ENCODE measurements at places on chromosomes 6 and 20.
A peak's percentile ranks its signal among the peaks of the same experiment; 100 is the strongest.

DNA sequence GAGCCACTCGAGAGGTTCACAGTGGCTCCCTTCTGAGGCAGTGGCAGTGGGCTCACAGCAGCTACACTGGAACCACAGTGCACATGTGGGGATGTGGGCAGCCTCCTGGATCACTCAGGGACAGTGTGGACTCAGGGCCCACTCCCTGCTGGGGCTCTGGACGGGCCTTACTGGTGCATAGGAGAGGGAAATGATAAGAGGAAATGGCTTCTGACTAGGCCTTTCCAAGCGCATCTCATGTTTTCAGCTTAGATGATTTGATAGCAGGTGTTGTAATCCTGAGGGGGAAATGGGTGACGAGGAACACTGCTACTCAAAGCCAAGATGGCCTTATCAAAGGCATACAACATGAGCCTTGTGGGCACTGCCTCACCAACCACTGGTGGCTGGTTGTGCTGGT, 44.0 kb downstream of the PANK2 start:
- no peak for DNase-seq

GRCh38 chr20:15256676-15257568, 919.5 kb upstream of the FLRT3 start:
- DNase-seq, result no peak

DNA sequence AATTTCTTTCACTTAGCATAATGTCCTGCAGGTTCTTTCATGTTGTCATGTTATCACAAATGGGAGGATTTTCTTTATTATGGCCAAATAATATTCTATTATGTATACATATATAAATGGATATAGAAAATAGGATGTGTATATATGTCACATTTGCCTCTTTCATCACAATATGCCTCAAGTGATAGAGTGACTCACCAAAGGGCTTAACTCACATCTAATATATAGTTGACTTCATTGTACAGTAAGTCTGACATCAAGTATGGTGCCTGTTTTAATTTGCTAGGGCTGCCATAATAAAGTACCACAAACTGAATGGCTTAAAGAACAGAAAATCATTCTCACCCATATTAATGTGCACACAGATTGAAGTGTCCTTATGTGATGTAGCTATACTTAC, 436.1 kb upstream of the FLRT3 start:
- DNase-seq, result no peak

DNA sequence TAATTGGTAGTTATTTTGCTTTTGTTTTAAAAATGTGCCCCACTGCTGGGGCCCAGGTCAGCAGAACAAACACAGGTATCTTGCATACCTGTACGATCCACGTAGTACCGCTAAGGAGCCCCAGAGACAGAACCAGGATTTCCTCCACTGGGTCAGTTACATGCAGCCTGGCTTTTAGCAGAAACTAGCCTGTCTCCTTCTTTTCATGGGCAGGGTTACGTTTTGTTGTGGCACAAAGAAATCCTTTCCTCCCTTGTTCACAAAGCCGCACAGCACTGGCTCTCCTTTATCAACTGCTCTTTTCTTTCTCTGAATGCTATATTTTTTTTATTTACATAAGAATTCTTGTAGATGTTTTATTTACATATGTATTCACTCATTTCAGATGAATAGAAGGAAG, 190.3 kb upstream of the POU3F2 start:
- DNase-seq, result no peak

GRCh38 chr6:2839195-2839981, 2.3 kb downstream of the SERPINB1 start:
- peak; percentile 50 for DNase-seq

DNA sequence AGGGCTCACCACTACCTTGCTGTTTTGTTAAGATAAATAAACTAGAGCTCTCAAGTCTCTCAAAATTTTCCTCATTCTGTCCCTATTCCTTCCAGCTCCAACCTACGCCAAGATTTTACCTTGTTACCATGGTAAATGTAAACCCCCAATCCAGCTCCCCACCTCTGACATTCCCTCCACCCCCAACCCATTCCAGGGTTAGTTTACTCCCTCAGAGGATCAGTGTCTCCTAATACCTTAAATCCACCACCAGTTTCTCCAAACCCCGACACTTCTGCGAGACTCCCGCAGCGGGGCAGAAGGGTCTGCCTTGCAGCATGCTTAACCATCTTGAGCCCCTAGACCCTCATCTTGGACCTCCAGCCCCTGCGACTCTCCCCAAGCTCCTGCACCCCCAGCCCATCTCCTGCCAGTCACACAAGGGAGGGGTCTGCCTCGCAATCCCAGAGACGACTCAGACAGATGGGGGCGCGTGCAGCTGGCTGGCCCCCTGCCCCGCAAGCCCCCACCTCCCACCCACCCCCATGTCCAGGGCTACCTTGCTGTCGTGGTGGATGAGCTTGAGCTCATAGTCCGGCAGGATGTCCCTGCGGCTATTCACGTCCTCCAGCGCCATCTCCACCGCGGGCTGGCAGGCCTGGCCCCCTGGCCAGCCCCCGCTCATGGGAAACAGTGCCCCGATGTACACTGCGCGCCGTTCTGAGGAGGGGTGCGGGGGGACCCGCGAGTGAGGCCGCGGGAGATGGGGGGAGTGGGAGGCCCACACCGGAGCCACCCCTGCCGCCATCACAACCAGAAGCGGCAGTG, 5.8 kb downstream of the GABBR1 start:
- no peak for DNase-seq

- no peak for DNase-seq
These were observed 1337.7 kb downstream of the HACE1 start for GRCh38 chr6:103522045-103522444.

- no peak for DNase-seq
These were observed 548 bp upstream of the BCAS4 start for GRCh38 chr20:50794181-50794845.

- no peak for DNase-seq
These were observed 445 bp downstream of the RAB32 start for GRCh38 chr6:146543940-146544615.

DNA sequence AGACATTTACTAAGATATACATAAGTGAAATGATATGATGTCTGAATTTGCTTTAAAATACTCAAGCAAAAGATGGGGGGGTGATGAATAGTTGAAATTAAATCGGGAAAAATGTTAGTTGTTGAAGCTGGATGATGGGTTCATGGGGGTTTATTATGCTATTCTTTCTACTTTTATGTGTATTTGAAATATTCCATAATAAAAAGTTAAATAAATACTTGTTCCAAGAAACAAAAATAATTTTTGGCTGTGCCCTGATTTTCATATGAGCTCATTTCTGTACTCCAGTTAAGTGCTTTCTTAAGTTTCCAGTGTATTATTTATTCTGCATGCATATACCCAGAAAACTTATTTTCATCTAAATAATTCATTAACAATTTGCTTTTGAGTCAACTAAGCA, 138.6 kb downstream of the AIG1 start:
- DNase-seq, result no peak

- no peak for DNase-seq
These were observed 170.0 kb downstream of the ZNF217 start for GRCh38 chr20:53423587-53424146.

DNA sequence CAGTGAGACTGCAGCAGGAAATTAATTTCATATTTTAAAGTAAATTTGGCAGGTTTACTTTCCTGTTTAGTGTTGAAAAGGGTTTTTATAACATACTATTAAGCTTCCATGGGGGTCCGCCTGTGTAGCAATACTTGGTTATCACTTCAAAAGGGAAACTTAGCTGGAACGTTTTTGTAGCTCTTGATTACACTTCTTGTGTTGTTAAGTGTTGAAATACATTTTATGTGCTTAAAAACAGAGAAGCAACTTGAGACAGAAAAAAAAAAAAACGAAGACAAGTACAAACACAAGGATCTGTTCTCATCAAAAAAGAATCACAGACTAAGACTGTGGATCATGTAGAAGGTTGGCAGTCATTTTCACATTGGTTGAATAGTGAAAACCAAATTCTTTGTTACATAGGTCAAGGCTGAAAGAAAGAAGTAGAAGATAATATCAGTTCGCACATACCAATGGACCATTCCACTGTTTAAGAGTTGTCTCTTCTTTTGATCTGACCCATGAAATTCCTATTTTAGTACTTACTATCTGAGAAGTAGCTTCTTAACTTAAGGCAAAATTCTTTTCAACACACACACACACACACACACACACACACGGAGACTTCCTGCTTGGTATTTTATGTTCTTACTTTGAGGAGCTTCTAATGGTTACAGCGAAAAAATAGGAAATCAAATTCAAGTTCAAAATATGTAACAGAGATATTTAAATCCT, 113.9 kb upstream of the SLC35B3 start:
- DNase-seq, result no peak

DNA sequence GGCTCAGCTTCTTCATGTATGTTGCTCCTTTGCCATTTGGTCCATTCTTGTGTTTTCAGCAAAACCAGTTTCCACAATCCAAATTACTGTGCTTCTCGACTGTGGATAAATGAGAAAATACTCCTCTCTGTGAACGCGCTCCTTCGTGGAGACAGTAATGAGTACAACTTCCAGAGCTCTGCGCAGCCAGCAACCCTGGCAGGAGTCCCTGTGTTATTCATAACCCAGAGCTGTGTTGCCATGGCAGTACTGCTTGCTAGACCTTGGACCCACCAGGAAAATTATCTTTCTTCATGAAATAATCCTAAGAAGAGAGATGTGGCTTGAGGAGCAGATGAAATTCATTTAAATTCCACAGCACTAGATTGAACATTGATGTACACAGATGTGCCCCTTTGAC, 73.7 kb downstream of the SLC22A3 start:
- DNase-seq, result no peak

GRCh38 chr6:117329926-117330325, 64.6 kb downstream of the VGLL2 start:
- no peak for DNase-seq

- DNase-seq, result no peak
These were observed 181.2 kb downstream of the TASP1 start for GRCh38 chr20:13457487-13457886.

- no peak for DNase-seq
These were observed 35.5 kb downstream of the ABHD12 start for GRCh38 chr20:25355011-25355595.

GRCh38 chr20:16514140-16514539, 59.1 kb downstream of the KIF16B start:
- no peak for DNase-seq

GRCh38 chr6:108242721-108243120, 18.1 kb downstream of the SNX3 start:
- no peak for DNase-seq

DNA sequence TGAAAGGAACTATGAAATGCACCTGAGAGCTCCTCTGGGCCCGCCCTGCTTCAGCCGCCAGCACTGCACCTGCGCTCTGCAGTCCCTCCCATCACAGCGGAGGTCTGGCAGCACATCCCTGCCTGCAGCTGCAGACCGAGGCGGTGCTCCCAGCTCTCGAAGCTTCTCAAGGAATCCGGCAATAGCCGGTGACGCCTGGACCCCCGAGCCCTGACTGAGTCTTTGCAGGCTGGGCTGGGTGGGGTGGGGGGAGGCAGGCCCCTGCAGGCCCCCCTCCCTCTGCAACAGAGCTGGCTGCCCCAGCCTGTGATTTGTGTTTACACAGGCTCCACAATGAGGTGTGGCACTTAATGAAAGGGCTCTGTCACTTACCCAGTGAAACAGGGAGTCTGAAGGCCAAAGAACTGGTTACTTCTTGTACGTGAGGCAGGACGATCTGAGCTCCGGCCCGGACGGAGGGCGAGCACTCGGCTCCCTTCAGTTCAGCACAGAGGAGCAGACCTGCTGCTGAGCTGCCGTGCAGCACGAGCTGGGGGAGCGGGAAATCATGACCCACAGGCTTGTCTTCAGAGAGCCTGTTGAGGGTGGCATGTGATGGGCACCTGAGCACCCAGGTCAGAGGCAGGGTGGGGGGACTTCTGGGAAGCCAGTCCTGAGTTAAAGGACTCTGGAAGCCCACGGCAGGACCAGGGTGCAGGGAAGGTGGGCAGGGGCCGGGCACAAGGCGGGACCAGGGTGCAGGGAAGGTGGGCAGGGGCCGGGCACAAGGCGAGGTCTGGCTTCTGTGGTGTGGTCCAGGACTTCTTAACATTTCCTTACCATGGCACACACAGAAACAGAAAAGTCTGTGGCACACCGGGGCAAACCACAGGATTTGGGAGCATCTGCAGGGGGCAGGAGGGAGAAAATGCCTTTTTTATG, 192.3 kb upstream of the THBS2 start:
- DNase-seq, result no peak

DNA sequence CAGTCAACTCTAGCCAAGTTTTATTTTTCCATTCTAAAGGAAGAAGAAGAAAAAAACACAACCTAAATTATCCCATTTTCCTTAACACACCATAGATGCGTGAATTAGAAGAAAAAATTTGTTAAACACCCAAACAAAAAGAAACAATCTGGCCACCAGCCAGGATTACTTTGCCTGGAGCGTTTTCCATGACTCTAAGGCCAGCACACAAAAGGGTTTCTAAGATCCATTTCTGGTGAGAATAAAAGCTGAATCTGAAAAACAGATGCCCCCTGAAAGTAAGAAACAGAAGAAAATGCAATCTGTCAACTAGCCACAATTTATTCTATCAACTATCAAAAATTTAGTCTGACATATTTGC, 267.2 kb upstream of the SULF2 start:
- DNase-seq, result no peak

- no peak for DNase-seq
These were observed 1.1 kb downstream of the JAG1 start for GRCh38 chr20:10672624-10673127.

GRCh38 chr6:164114651-164115050, 700.1 kb downstream of the QKI start:
- no peak for DNase-seq

- peak; percentile 21 for DNase-seq
These were observed 116.5 kb upstream of the ESR1 start for GRCh38 chr6:151690768-151691562.

DNA sequence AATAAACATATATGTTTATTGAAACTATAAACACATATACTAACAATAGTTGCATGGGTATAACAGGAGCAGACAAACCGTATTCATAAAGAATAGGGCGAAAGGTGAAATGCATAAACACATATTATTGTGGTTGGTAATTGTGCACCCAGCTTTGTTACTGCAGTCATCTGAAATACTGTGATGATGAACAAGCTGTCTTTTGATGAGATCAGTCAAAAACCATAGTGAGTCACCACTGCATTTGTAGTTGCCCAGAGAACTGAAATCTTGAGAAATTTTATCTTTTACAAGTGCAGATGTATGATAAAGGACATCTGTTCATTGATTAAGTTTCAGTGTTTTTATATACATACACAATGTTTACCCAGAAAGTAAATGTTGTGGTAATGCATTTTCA, 133.7 kb downstream of the MYO6 start:
- DNase-seq, result peak; percentile 6

GRCh38 chr6:14711056-14711703, 534.7 kb upstream of the JARID2 start:
- no peak for DNase-seq
